BJ (cell line): ENCODE measurements at places on chromosomes 2 and 18.

DNA sequence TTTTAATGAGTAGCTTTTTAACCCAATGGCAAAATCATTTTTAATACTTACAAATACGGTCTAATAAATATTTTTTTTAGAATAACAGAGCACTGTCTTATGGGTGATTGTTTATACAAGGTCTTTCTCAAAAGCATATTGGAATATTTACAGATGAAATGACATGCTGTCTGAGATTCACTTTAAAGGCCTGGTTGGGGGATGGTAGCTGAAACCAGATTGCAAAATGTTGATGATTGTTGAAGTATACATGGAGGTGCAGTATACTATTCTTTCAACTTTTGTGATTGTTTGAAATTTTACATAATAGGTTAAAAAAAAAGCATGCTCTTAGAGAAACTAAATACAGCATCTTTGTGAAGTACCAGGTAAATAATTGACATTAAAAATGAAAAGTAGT, 111.2 kb downstream of the FMNL2 start:
- DNase-seq, result no peak

GRCh38 chr2:133660510-133660909, 92.2 kb upstream of the NCKAP5 start:
- no peak for DNase-seq

- no peak for DNase-seq
Measured at GRCh38 chr2:127166231-127166860, 53.8 kb downstream of the CYP27C1 start.

DNA sequence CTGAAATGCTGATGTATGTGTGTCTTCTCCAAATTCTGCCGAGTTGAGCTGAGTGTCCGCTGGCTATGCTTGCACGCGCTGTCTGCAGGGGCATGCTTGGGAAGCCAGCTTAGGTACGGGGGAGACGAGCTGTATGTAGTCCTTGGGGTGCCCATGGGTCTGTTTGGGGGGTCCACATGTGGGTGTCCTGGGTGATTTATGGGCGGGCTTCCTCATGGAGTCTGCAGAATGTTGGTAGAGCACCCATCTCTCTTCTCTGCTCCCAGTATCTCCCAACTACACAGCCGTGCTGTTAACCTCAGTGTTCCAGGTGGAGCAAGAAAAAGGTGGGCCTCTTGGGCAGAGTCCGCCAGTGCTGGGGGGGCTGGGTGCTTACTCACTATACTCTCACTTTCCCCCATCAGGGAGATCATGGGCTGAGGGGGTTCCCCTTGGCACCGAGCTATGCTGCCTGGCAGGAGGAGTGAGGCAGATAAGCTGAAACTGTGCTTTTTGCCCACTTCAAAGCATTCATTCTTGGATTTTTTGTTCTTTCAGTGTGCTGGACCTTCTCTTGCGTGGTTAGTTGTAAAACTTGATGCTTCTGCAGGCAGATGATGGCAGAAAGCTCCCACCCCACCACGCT, 128.2 kb upstream of the ALKAL2 start:
- DNase-seq, result no peak

DNA sequence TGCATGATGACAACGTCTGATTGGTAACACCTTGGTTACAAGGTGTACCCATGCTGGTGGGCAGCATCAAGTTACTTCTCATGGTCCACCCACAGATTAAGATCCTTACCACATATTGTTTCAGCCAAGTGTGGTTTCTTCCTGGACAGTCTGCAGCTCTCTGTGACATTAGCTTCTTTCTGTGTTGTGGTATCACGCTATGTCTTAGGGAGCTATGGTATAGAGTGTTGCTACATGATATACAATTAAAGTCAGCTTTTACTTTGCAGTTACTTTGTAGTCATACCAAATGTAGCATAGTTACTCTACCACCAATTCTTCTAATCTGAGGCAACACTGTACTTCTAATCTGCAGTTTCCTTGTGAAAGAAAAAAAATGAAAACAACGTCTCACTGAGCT, 48.8 kb downstream of the ZCCHC2 start:
- DNase-seq, result no peak

- no peak for DNase-seq
Measured at GRCh38 chr2:181725476-181725875, 45.2 kb upstream of the NEUROD1 start.

DNA sequence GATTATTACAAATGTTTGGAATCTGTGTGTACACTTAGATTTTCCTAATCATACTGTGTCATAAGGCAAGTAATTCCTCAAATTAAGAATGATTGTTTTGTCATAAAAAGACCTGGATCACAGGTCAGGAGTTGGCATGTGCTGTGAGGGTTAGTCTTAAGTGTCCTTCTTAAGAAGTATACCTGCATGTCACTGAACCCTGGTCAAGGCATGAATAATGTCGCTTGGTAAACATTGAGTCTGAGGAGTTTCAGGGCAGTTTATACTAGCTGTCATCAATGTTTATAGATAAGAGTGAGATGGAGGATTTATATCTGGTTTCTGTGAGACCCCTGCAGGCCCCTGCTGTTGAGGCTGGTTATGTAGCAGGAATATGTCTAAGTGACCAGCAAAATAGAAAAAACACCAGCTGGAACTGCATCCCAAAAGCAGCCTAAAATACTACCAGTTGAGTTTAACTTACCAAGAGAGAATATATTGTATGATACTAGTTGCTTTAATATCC, 112.0 kb upstream of the NOSTRIN start:
- no peak for DNase-seq

DNA sequence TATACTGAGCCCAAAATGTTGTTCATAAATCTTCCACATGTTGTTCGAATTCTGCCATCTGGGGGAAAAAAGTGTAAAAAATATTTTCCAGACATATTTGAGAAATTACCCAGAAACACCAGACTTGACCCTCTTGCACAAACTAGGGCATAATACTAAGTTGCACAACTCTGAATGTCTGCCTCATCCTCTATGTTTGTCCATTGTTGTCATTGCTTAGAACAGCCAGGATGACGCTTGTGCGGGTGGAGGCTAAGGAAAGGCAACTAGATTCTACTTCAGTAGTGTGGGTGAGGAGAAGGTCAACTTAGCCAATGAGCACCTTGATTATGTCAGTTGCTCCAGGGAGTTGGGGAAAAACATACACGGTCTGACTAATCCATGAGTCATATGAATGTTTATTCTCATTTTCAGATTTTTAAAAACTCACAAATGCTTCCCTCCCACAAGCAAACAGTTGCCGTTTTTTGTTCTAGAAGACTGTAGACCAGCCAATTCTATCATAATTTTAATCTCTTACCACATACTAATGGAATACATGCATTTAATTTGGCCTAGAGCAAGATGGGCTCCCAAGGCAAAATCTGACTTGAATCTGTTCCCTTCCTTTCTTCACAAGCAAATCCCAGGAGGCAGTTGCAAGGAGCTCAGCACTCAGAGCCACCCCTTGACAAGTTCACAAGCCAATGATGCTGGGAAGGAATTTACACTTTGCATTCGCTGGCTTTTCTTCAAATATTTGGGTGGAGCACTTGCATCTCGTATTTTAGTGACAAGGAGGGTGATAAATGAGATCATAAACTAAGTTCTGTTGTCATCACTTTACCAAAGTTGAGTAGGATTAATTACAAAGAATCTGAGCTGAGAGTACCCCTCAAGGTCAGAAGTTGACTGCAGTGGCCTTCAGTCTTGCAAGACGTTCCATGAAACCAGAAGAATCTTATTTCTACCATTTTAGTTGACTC, 163.2 kb upstream of the TWIST2 start:
- DNase-seq, result peak; percentile 99
